ENCODE measurements at places on chromosomes 3 and 15. TPM values are rescaled to one million over a fixed set of nuclear protein-coding genes. Genes with fewer than 3 reads are reported as not detected.

The ANKUB1 gene
- not detected for total RNA-seq

The AGTR1 gene
- total RNA-seq, result 11.3 TPM

The RARRES1 gene
- total RNA-seq, result 35.1 TPM

DNA sequence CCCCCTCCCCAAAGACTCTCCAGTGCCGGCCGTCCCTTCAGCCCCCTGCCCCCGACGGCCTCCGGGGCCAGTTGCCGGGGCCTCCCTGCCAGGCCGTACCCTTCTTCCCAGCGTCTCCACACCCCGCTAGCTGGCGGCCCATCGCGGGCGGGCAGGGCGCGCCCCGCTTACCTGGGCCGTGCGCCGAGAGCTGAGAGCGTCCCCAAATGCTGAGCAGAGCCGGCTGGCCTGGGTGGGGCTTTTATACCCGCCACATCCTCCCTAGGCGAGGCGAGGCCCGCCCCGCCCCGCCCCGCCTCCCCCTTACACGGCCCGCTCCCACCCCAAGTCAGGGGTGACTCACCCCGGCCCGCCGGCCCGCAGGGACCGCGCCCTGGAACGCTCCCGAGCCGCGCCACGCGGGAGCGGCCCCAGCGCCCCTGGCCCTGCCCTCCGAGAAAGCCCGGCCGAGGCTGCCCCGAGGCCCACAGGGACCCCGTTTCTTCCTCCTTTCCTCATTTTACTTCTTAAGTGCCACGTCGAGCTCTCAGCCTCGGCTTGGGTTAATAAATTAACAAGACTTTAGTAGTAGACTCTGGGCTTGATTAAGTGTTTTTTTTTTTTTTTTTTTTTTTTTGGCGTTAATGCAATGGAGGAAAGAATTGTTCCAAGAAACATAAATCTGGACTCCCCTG lies at the start of gene ANXA2:
ANXA2 (minus strand) TSS at position 215 of the 674 bp plus-strand sequence. CDS start 11,911 bp downstream, outside the sequence.
- H3K36me3 ChIP-seq, result no peaks in the 10 kb centered on the region
- peak within 1 kb of the TSS; percentile 92 for H3K27ac ChIP-seq
- peaks cover 57% of the 10 kb centered on the region for H3K4me1 ChIP-seq
- DNase-seq, result peak; percentile 95
- H3K27me3 ChIP-seq, result no peaks in the 10 kb centered on the region
- H3K4me3 ChIP-seq, result peak within 1 kb of the TSS; percentile 99

DNA sequence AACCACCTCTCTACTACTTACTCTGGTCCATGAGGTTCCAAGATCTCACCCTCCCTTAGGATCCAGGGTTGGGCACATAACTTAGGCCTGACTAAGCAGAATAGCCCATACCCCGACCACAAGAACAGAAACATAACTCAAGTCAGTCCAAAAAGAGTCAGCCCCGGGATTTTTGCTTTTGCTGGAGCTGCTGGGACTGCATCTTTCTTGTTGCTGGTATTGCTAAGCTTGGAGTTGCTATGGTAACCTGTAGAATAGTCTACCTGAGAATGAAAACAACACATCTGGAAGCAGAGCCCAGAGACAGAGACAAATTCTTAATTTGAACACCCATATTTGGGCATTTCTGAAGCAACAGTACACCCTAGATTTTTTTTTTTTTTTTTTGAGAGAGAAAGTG lies 6.5 kb downstream of the RUBCN start:
- peaks cover 15% of the 10 kb centered on the region for H3K4me1 ChIP-seq
- DNase-seq, result no peak
- no peak overlapping the region for H3K27ac ChIP-seq
- H3K27me3 ChIP-seq, result no peaks in the 10 kb centered on the region

DNA sequence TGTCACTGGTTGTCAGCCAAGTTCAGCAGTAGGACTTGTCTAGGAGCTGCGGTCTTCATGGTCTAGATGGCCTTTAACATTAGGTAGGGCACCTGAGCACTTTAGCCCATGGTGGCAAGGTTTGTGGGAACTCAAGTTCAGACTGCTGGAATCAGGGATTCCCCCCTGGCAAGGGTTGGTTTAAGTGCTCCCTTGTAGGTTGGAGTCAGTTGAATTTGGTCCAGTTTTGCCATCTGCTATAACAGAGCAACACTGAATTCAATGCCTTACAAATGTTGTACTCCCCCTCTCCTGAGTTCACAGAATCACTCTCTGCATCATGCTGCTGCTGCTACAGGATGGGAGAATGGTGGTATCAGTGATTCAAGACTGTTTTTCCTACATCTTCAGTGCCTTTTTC lies 509.3 kb downstream of the VGLL3 start:
- no peaks in the 10 kb centered on the region for H3K4me1 ChIP-seq
- H3K4me3 ChIP-seq, result no peak overlapping the region
- DNase-seq, result no peak
- no peak overlapping the region for H3K27ac ChIP-seq

DNA sequence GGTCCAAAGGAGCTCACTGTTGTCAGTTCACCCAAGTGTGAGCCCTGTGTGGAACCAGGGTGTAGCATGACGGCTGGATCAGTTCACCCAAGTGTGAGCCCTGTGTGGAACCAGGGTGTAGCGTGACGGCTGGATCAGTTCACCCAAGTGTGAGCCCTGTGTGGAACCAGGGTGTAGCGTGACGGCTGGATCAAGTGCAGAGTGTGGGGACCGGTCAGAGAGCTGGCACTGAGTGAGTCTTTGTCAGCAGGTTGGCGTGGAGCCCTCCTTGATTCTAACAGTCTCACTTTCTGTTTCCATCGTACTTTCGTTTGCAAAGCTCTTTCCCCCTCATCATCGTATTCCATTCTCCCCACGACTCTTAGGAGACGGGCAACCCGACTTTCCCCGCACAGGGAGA lies 57.9 kb upstream of the DLG1 start:
- H3K36me3 ChIP-seq, result no peaks in the 10 kb centered on the region
- H3K27me3 ChIP-seq, result no peaks in the 10 kb centered on the region
- H3K27ac ChIP-seq, result no peak overlapping the region
- peaks cover 37% of the 10 kb centered on the region for H3K4me1 ChIP-seq
- no peak overlapping the region for H3K4me3 ChIP-seq
- no peak for DNase-seq

- no peaks in the 10 kb centered on the region for H3K36me3 ChIP-seq
- DNase-seq, result no peak
- H3K4me3 ChIP-seq, result no peak overlapping the region
- no peaks in the 10 kb centered on the region for H3K27me3 ChIP-seq
These were observed 229.0 kb upstream of the LRIG1 start for GRCh38 chr3:66729687-66730393.
